Activated naive CD4-positive, alpha-beta T cell treated with Interleukin-2 at 50 U/mL for 16 hours (primary cell): ENCODE measurements at places on chromosomes 16 and 17.

DNA sequence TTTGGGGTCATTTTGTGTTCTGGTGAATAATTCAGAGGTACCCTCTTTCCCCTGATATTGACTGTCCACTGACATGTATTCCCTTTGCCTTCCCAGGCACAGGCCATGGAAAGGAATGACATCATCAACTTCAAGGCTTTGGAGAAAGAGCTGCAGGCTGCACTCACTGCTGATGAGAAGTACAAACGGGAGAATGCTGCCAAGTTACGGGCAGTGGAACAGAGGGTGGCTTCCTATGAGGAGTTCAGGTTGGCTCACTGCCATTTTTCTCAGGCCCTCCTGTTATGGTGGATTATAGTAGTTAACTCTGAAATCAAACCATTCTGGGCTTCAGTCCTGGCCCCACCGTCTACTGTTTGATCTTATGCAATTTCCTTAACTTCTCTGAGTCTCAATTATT is 1.6 kb upstream of the EFTUD2 start:
- DNase-seq: no peak

DNA sequence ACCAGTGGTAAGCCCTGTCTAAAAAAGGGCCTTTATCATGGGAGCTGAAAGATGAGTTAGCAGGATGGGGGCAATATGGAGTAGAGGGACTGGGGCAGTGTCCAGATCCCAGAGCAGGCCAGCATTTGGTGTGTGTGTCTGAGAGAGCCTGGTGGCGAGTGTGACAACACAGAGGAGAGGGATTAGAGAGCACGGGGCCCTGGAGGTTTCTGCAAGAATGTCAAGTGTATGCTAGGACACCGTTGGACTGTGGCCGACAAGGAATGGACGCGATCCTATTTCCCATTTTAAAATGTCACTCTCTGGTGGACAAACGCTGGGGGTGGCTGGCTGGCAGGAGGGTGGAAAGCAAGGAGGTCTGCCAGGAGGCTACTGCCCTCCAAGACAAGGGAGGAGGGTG is 12.4 kb downstream of the TAC4 start:
- DNase-seq: no peak

DNA sequence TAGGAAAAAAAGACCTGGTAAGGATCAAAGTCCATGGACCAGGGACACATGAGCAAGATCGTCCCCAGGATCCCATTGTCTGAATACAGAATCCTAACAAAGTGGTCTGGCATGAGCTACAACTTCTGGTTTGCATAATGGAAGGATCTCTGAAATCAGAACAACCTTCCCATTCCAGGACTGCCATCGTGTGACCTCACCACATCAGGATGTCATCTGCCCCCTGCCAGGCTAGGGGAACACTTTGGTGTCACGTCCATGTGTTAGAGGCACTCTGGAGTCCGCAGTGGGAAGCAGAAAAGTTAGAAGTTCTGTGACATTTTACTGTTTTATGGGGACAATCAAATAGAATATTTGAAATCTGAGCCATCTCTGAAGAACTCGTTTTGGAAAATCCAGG is 160.7 kb downstream of the RGS9 start:
- DNase-seq: no peak

GRCh38 chr17:41054025-41054424 is 1.0 kb downstream of the KRTAP2-2 start:
- no peak for DNase-seq

DNA sequence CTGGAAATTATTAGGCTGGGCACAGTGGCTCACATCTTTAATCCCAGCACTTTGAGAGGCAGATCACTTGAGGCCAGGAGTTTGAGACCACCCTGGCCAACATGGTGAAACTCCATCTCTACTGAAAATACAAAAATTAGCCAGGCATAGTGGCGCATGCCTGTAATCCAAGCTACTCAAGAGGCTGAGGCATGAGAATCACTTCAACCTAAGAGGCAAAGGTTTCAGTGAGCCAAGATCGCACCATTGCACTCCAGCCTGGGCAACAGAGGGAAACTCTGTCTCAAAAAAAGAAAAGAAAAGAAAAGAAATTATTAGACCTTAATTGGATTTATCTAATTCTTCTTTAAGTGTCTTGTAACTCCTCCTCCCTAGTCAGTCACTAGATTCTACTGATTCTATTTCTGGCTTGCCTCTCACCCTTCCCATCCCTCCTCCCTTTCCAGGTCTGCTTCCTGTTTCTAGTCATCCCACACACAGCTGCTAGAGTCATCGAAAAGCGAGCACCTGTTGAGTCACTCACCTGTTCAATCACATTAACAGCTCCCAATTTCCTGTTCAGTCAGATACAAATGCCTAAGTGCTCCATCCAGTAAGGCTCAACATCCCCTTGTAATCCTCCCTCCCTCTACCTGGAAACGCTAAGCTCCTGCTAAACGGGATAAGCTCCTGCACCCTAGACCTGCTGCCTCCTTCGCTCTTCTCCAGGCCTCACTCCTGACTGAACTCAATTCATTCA is 34.6 kb downstream of the ERN1 start:
- no peak for DNase-seq

- no peak for DNase-seq
Measured at GRCh38 chr16:8762254-8762653, 35.2 kb downstream of the TMEM186 start.

- peak; percentile 34 for DNase-seq
Measured at GRCh38 chr17:63966646-63967264, 6.0 kb downstream of the SCN4A start.

- DNase-seq: no peak
Measured at GRCh38 chr16:73054813-73055482, 7.0 kb upstream of the ZFHX3 start.

GRCh38 chr17:55053855-55054254 is 85.3 kb downstream of the STXBP4 start:
- no peak for DNase-seq

DNA sequence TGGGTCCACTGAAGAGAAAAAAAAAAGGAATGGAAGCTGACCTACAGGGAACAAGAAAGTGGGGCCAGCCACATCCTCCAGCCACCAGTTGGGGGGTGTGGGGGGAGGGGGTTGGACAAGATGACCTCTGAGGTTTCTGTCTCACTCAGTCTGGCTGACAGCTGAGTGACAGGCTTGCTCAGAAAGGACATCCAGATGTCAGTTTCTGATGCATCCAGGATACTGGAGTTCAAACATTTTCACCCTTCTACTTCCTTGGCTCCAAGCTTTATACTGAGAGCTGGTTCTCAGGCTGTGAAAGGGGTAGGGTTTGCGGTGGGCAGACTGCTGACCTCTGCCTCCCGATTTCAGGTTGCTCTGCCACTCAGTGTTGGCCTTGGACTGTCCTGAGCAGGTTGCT is 2178.3 kb downstream of the TP53TG3F start:
- DNase-seq: no peak

GRCh38 chr17:45336390-45337182 is 19.8 kb upstream of the MAP3K14 start:
- DNase-seq: no peak

GRCh38 chr16:11165894-11166665 is 89.9 kb downstream of the SOCS1 start:
- no peak for DNase-seq
